ENCODE measurements at places on chromosomes 7 and 10. TPM values are rescaled to one million over a fixed set of nuclear protein-coding genes. Genes with fewer than 3 reads are reported as not detected.

Gene NUDT13
- 1.5 TPM for total RNA-seq

Gene WNT8B
- total RNA-seq: 0.44 TPM

Gene AVPI1
- 0.65 TPM for total RNA-seq

DNA sequence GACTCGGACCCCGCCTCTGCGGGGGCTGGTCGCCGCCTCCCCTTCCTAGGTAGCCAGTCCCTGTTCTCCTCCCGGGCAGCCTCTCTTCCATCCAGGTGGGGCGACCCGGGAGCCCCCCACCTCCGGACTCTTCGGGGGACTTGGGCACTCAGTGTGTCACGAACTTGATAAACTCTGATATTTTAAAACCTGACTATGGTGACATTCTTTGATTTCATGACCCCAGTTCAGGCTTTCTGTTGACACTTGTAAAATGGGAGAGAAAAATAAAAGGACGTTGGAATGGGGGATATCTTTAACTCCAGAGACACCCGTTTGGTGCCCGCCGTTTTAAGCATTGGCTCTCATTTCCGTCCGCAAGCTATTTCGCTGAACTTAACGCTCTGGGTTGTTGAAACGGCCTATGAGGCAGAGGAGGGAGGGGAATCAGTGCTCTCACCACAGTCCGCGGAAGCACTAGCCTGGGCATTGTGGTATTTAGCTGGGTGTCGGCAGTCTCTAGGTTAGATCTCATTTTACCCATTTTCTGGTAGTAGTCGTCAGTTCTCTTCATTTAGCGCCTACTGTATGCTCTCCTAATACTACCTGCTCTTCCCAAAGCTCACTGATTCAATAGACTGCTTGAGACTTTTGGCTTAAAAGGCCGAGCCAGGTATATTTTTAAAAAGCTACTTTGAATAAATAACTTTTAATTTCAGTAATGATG is 738 bp downstream of the VPS26A start:
- DNase-seq: no peak
- H3K4me1 ChIP-seq: peaks cover 8% of the 10 kb centered on the region
- no peaks in the 10 kb centered on the region for H3K36me3 ChIP-seq
- peak overlapping the region; percentile 94 for H3K27ac ChIP-seq

- peak overlapping the region; percentile 73 for H3K27ac ChIP-seq
- H3K27me3 ChIP-seq: no peaks in the 10 kb centered on the region
- no peaks in the 10 kb centered on the region for H3K36me3 ChIP-seq
- H3K4me1 ChIP-seq: peaks cover 8% of the 10 kb centered on the region
Measured at GRCh38 chr7:149196705-149197171, 1.4 kb downstream of the ZNF282 start.

GRCh38 chr10:101291331-101292193 is 62.3 kb upstream of the LBX1 start:
- H3K27me3 ChIP-seq: peaks cover 11% of the 10 kb centered on the region
- peak overlapping the region; percentile 41 for H3K4me3 ChIP-seq
- H3K4me1 ChIP-seq: peaks cover 10% of the 10 kb centered on the region
- DNase-seq: no peak
- no peaks in the 10 kb centered on the region for H3K36me3 ChIP-seq
- H3K27ac ChIP-seq: no peak overlapping the region

- H3K4me1 ChIP-seq: peaks cover 15% of the 10 kb centered on the region
- no peak for DNase-seq
- H3K27me3 ChIP-seq: no peaks in the 10 kb centered on the region
- H3K4me3 ChIP-seq: no peak overlapping the region
Measured at GRCh38 chr10:119737823-119738222, 12.0 kb downstream of the INPP5F start.

GRCh38 chr10:97109547-97109946 is 76.2 kb downstream of the SLIT1 start:
- H3K4me1 ChIP-seq: peaks cover 4% of the 10 kb centered on the region
- H3K36me3 ChIP-seq: no peaks in the 10 kb centered on the region
- H3K27ac ChIP-seq: no peak overlapping the region
- no peaks in the 10 kb centered on the region for H3K27me3 ChIP-seq
- no peak overlapping the region for H3K4me3 ChIP-seq

GRCh38 chr7:8357536-8357935 is 75.9 kb upstream of the NXPH1 start:
- no peaks in the 10 kb centered on the region for H3K36me3 ChIP-seq
- no peak overlapping the region for H3K27ac ChIP-seq
- no peak overlapping the region for H3K4me3 ChIP-seq

GRCh38 chr10:111076682-111077478 is at the start of gene ADRA2A:
Gene ADRA2A (plus strand): TSS chr10:111077029. CDS start chr10:111077997, 968 bp downstream.
- no peak within 1 kb of the TSS for H3K27ac ChIP-seq
- DNase-seq: peak; percentile 11
- peak within 1 kb of the TSS; percentile 44 for H3K4me3 ChIP-seq
